Choroid plexus epithelial cell (primary cell): ENCODE measurements at places on chromosomes 6 and 20.

DNA sequence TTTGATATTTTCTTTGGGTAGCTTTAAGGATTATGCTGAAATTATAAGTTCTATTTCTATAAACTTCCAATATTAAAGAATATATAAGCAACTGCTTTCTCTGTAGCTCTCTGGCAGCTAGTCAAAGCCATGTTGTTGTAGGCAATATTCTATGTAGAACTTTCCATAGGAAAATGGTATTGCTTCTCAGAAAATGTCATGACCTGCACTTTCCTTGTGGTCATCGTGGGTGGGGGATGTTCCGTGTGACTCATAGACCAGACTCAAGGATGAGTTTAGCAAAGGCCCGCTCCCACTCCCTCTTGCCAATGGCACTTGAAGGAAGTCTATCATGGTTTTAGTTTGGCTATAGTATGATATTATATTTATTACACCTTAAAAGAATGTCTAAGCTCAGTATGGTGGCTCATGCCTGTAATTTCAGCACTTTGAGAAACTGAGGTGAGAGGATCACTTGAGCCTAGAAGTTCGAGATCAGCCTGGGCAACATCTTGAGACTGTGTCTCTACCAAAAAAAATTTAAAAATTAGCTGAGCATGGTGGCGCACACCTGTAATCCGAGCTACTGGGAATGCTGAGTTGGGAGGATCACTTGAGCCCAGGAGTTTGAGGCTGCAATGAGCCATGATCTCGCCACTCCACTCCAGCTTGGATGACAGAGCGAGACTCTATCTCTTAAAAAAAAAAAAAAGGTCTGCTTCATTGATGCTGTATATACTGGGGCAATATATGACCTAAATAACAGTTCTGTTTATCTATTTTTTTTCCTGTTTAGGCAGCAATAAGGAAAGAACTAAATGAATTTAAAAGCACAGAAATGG lies 36.6 kb upstream of the LTV1 start:
- DNase-seq = peak; percentile 88

- DNase-seq = no peak
These were observed 130.9 kb downstream of the SULF2 start for GRCh38 chr20:47654370-47654769.

- DNase-seq = no peak
These were observed 338.9 kb upstream of the MAP3K7 start for GRCh38 chr6:90925726-90926125.

GRCh38 chr6:116370760-116371119 lies at the start of gene DSE:
Gene DSE (plus strand): TSS chr6:116370947. CDS start chr6:116399251, 28,304 bp downstream.
- DNase-seq = peak; percentile 90

GRCh38 chr6:142867988-142868812 lies 76.8 kb downstream of the HIVEP2 start:
- peak; percentile 65 for DNase-seq

GRCh38 chr6:57254055-57254717 lies 32.1 kb upstream of the RAB23 start:
- DNase-seq = no peak

GRCh38 chr6:67952121-67952520 lies 683.0 kb upstream of the ADGRB3 start:
- peak; percentile 73 for DNase-seq

DNA sequence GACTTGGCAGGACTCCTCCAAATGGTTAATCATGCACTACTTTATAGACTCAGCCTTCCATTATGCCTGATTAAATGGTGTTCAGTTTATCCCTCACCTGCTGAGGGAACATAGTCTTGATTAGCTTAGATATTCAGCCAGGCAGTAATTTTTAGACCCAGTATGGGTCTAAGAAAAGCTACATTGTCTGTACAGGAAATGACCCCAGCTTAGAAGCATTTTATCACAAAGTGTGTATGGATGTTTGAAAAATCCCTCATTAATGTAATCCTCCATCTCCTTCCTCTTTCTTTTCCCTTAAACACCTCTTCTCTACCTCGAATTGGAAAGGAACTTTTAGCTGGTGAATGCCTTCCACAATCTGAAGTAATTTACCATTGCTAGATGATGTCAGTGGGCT lies 252.2 kb upstream of the BMP2 start:
- DNase-seq = no peak

- DNase-seq = no peak
These were observed 268.6 kb downstream of the FOXA2 start for GRCh38 chr20:22315771-22316170.

- peak; percentile 92 for DNase-seq
These were observed 22.8 kb upstream of the TAF4 start for GRCh38 chr20:62088258-62089127.

GRCh38 chr6:136721467-136721866 lies 70.8 kb downstream of the MAP3K5 start:
- no peak for DNase-seq

- no peak for DNase-seq
These were observed 318.7 kb downstream of the DHX35 start for GRCh38 chr20:39280875-39281274.

- peak; percentile 23 for DNase-seq
These were observed 46.4 kb downstream of the UTRN start for GRCh38 chr6:144331491-144331969.

GRCh38 chr20:44358776-44359175 lies 3.3 kb downstream of the HNF4A start:
- no peak for DNase-seq

GRCh38 chr6:89162047-89162371 lies 16.2 kb downstream of the PM20D2 start:
- DNase-seq = no peak

GRCh38 chr6:7550433-7550801 lies 8.9 kb downstream of the DSP start:
- no peak for DNase-seq

DNA sequence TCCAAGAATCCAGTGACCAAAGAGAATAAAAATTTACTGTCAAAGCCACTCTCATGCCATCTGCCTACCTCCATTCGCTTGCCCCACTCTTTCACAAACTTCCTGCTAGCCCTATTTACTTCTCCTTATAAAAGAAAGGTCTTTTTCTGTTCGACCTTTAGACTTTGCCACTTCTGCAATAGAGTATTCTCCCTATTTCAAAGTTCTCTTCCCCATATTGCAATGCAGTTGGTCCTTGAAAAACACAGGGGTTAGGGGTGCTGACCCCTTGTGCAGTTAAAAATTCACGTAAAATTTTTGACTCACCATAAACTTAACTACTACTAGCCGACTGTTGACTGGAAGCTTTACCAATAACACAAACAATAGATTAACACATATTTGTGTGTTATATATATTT lies 15.0 kb downstream of the CCN2 start:
- DNase-seq = no peak

GRCh38 chr20:25579081-25579770 lies 6.1 kb downstream of the NINL start:
- peak; percentile 96 for DNase-seq

GRCh38 chr6:129510950-129511349 lies 199.0 kb downstream of the ARHGAP18 start:
- peak; percentile 55 for DNase-seq

- DNase-seq = no peak
These were observed 91.4 kb upstream of the NEDD9 start for GRCh38 chr6:11323666-11324452.

DNA sequence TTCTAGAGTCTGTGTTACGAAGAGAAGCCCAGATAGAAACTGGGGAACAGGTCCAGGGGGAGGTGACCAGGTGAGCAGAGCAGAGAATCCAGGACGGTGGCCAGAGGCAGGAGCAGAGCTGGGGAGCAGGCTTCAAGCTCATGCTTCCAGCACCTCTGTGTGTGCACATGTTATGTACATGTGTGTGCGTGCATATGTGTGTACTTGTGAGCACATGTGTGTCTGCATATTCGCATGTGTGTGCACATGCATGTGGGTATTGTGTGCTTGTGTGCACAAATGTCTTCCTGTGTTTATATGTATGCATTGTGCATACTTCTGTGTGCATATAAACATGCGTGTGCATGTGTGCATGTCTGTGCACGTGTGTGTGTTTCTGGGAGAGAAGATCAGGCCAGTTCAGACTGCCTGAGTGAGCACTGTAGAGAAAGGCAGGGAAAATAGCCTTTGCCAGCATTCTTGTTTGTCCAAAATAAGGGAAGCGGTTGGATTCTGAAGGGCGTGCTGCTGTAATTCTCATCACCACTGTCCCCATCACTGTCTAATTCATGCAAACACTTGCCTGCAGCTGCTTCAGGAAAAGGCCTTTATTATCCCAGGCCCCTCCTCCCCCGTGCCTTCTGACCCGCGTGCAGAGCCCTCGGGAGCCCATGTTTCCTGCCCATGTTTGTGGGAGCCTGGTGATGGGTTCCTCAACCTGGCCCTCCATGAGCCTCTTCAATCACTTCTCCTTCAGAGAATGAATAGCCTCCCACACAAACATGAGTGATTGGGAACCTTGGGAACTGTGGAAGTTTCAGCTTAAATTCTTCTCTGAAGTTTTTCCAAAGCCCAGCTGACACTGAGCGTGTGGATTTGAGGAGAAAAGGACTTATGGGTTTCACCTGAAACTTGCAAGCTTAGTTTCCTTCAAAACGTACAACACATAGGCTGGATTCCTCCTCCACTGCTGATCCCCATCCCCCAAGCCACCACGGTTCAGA lies 161.7 kb upstream of the AFDN start:
- no peak for DNase-seq

DNA sequence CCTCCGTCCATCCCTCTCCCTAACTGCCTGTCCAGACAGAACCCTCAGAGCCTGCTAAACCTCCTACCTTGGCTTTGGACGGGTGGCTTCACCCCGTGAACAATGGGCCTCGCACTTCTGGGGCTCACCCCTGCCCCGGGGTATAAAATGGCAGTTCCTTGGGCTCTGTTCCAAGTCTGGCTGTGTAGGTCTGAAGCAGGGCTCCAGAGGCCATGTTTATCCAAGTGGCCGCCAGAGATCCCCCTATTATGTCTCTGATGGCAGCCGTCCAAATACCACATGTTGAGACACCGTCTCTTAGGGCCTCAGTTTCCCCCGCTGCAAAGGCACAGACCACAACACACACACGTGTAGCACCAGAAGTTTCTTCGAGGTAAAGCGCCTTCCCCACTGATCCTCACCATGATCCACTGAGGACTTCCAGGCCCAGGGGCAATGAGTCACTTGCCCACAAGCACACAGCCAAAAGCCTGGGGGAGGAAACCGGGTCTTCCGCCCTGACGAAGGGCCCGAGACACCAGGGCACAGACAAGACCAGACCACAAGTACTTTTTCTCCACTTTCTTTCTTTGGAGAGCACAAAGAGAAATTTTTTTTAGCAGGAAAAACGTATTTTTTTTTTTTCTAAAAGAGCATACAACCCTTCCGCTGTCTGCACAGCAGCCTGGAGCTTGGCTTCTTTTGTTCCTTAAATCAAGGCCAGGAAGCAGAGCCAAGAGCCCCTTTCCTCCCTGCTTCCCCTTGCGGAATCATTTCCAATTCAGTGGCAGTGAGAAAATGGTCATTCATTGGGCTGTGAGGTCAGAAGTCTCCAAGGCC lies 11.8 kb downstream of the CPNE5 start:
- peak; percentile 76 for DNase-seq

DNA sequence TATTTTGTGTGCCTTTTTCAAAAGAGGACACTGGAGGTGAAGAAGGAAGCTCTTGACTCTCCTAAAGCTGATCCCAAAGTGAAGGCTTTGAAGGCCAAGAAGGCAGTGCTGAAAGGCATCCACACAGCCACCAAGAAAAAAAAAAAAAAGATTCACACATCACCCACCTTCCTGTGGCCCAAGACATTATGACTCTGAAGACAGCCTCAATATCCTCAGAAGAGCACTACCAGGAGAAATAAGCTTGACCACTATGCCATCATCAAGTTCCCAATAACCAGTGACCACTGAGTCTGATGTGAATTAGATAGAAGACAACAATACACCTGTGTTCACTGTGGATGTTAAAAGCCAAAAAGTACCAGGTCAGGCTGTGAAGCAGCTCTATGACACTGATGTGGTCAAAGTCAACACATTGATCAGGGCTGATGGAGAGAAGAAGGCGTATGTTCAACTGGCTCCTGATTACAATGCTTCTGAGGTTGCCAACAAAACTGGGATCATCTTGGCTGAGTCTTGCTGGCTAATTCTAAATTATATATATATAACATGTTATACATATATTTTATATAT lies 59.4 kb downstream of the PLCG1 start:
- DNase-seq = no peak

GRCh38 chr6:101392586-101393230 lies 800 bp upstream of the GRIK2 start:
- DNase-seq = no peak

GRCh38 chr6:94254689-94255088 lies 835.3 kb upstream of the EPHA7 start:
- DNase-seq = peak; percentile 32

GRCh38 chr20:20214757-20215275 lies 153.1 kb upstream of the INSM1 start:
- no peak for DNase-seq

DNA sequence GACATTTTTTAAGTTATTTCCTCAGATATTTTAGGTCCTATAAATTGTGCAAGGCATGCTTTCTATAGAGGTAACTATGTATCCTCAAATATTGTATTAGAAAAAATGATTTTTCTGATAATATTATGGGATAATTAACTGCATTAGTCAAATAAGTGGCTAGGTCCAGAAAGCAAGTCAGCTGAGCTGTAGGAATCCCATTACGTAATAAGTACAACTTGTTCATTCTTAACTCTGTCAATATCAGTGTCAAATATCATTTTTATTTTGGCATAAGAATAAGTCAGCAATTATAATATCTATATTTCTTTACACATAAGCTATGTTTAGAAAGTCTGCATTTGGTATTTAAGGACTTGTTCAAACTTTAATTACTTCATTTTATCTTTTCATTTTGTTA lies 830.9 kb upstream of the GJE1 start:
- peak; percentile 71 for DNase-seq

DNA sequence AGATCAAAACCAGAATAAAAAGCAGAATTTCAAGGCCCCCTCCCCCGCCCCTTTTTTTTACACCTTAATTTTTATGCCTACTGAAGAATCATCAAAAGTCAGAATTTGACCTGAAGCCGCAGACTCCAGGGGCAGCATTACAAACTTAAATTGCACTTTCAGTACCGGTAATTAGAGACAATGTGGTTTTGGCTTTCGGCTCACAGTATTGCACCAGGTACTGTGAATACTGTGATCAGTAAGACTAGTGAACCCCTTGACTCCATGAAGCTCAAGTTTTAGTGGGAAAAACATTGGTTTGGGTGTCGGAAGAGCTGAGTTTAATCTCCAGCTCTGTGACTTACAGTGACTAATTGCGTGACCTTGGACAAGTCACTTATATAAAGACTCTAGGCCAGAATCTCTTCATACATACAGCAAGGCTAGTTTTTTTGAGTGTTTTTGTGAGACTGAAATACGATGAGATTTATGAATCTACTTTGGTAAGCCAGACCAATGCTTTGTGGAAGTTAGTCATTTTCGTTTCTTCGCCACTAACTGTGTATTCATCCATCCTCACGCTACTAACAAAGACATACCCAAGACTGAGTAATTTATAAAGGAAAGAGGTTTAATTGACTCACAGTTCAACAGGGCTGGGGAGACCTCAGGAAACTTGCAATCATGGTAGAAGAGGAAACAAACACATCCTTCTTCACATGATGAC lies 114.7 kb downstream of the SASH1 start:
- peak; percentile 42 for DNase-seq

GRCh38 chr6:17101422-17102257 lies at the start of gene STMND1:
Gene STMND1 (plus strand): TSS chr6:17102050. CDS start chr6:17102258, 208 bp downstream.
- peak; percentile 28 for DNase-seq

- DNase-seq = no peak
These were observed 320.5 kb downstream of the DHX35 start for GRCh38 chr20:39282619-39283092.
